ENCODE measurements at places on chromosomes 7 and 10. TPM values are rescaled to one million over a fixed set of nuclear protein-coding genes. Genes with fewer than 3 reads are reported as not detected.

- no peak for DNase-seq
Observed at GRCh38 chr7:47796347-47796746, 151.9 kb downstream of the PKD1L1 start.

- no peak for DNase-seq
Observed at GRCh38 chr7:2869981-2870380, 25.9 kb upstream of the GNA12 start.

DNA sequence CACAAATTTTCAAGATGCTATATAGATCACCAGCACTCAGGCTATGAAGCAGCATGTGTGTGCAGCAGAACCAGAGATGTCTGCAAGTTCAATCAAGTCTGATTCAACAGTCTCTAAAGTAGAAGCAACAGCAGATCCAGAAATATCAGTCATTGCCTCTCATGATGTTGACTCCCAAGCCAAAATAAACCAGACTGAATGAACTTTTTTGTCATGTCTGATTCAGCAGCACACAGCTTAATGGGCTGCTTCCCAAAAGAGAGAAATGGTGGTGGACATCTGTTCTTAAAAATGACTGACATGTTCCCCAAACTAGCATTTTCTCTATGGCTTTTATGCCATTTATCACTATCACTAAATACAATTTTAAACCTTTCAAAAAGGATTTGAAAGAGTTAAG, 53.8 kb downstream of the TMEM26 start:
- DNase-seq: no peak

The MYPN gene
- not detected for total RNA-seq

DNA sequence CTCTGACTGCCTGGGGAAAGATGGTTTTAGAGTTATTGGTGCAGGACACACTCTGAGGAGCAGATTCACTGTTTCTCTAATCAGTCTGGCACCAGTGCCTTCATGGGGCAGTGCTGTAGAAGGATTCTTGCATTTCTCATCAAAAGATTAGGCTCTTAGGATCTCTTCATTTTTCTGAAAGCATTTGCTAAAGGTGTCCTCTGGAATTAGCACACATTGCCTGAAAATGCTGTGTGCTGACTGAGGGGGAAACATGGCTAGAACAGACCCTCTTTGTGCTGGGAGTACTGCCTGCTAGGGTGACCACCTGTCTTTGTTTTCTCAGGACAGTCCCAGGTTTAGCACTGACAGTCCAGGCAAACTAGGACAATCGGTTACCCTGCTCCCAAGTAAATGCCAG, 301.0 kb downstream of the PTEN start:
- DNase-seq: no peak

The SLC39A12 gene
- not detected for total RNA-seq

- DNase-seq: no peak
Observed at GRCh38 chr10:76631884-76632766, 1005.5 kb downstream of the KCNMA1 start.

The CALD1 gene
- 1.0 TPM for total RNA-seq

GRCh38 chr7:53070883-53071282, 35.5 kb downstream of the POM121L12 start:
- DNase-seq: no peak

DNA sequence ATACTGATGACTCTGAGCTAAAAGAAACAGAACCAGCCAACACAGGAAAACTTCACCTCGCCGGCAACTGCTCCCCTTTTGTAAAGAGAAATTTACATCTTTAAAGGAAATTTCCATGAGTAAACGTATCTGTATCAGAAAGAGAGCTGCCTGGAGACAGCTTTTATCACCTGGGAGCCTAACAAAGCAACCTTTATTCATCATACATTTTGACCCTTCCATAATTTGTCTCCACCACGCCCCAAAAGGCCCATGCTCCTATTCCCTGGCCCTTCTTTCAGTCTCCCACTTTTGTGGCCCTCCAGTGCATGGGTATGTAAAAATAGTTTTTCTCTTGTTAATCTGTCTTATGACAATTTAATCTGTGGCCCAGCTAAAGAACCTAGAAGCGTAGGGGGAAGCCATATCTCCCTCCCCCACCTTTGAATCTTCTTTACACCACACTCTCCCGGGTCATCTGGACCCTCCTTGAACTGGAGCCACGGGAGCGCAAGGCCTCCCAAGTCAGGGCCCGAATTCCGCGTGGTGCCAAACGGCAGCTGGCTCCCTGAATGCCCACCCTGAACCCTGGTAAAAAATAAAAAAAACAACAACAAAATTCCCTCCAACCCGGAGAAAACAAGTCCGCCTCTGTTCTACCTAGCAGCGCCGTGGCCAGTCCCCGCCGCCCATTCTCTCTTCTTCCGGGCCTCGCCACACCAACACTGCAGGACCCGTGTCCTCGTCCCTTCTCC, 15.4 kb upstream of the FKBP9 start:
- no peak for DNase-seq

DNA sequence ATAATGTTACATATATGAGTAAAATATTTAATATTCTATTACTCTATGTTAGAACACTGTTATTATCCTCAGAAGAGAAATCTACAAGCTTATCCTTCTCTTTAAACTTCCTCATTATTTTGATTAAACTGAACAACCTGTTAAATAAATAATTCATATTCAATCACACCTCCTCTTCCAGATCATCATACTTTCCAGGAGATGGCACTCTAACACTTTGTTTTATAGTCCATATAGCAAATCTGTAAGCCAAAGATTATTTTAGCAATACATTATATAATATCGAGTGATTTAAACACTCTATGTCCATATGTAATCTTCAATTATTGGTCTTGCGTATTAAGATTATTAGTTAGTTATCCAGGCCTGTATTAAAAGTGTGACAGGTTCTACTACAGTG, 694.1 kb downstream of the ANKRD7 start:
- DNase-seq: no peak

- no peak for DNase-seq
Observed at GRCh38 chr10:131094527-131095312, 216.8 kb downstream of the TCERG1L start.

- DNase-seq: no peak
Observed at GRCh38 chr10:56028298-56029132, 332.5 kb downstream of the ZWINT start.

The ELMO1 gene
- 147 TPM for total RNA-seq

DNA sequence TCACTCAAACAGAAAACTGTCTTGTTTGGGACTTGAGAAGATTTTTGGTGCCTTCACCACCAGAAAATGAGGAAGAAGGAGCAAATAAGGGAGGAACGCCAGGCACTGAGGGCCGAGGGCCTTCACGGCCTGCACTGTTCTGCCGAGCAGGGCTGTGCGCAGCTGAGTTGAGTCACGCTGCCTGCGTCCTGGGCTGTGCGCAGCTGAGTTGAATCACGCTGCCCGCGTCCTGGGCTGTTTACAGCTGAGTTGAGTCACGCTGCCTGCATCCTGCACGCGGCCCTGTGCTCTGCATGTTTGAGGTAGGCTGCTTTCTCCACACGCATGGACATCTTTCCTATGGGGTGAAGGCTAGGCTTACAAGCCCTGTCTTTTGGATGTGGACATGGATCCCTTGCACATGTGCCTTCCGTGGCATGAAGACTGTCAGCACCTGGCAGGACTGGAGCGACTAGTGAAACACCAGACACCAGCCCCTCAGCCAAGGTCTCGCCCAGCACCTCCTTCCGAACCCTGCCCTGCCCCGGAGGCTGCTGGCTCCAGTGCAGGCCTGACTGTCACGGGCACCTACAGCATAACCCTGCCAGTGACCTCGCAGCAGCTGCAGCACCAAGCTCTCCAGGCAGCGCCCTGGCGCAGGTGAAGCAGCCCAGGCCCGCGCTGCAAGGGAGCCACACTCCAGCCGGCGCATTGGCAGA, 96.7 kb downstream of the HTR5A start:
- DNase-seq: no peak

The IKZF1 gene
- total RNA-seq: 350 TPM

- no peak for DNase-seq
Observed at GRCh38 chr7:138354066-138354465, 106.0 kb upstream of the TRIM24 start.

The SNCG gene
- total RNA-seq: not detected

GRCh38 chr7:159070431-159071148, 74.1 kb downstream of the VIPR2 start:
- DNase-seq: peak; percentile 52

The GIMAP7 gene
- 100 TPM for total RNA-seq

GRCh38 chr7:43372676-43373355, 210.1 kb upstream of the STK17A start:
- no peak for DNase-seq

- DNase-seq: no peak
Observed at GRCh38 chr7:156034397-156034796, 222.1 kb upstream of the SHH start.

- DNase-seq: no peak
Observed at GRCh38 chr10:129114588-129114987, 352.5 kb upstream of the MGMT start.

The INMT gene
- not detected for total RNA-seq

- no peak for DNase-seq
Observed at GRCh38 chr7:37349979-37350590, 98.6 kb downstream of the ELMO1 start.

GRCh38 chr10:133100186-133100585, 12.5 kb downstream of the ADGRA1 start:
- DNase-seq: no peak

The CYREN gene
- 33.8 TPM for total RNA-seq

The HOXA9 gene
- 4.6 TPM for total RNA-seq

- DNase-seq: no peak
Observed at GRCh38 chr7:47458057-47458456, 123.9 kb downstream of the TNS3 start.

The CDH23 gene
- 1.2 TPM for total RNA-seq

- no peak for DNase-seq
Observed at GRCh38 chr7:79719216-79719615, 265.7 kb upstream of the MAGI2 start.

- DNase-seq: no peak
Observed at GRCh38 chr10:132361581-132362101, 29.6 kb downstream of the LRRC27 start.

The POU6F2 gene
- not detected for total RNA-seq

DNA sequence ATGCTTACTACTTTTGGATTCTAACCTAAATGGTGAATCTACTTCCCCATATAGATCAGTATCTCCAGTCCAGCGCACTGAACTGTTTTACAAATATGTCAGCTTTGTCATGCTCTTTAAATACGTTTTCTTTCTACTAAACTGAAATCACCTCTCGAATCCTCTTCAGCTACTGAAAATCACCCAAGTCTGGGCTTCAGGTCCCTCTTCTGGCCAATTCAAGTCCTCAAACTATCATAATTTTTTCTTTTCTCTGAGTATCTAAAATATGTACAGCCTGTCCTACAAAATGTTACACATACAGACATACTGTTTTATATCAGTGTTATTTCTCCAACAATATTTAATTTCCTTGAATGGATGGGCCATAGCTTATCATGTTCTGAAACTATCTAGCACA, 84.2 kb downstream of the CACNA2D1 start:
- DNase-seq: no peak

- no peak for DNase-seq
Observed at GRCh38 chr7:152984421-152984820, 224.9 kb downstream of the ACTR3B start.

DNA sequence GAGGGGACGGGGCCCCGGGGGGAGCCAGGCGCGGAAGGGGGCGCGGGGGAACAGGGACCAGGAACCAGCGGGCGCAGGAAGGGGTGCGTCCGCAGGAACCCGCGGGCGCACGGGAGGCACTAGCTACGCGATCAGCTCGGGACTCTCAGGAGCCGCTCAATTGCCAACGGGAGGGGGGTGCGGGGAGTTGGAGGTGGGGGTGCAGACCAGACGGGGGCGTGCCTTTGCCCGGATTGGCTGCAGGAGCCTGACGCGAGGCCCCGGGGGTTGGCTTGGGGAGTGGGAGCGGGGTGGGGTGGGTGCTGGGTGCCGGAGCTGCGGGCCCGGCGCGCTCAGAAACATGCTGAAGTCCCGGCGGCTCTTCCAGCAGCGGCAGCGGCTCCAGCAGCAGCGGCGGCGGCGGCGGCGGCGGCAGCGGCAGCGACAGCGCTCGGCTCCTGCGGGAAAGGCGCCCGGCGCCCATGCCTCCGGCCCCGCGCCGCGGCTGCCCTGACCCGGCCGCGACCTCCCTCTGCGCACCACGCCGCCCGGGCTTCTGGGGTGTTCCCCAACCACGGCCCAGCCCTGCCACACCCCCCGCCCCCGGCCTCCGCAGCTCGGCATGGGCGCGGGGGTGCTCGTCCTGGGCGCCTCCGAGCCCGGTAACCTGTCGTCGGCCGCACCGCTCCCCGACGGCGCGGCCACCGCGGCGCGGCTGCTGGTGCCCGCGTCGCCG, at the start of gene ADRB1:
ADRB1 (plus strand) TSS at position 335 of the 715 bp plus-strand sequence; CDS start at position 602, 267 bp downstream.
- peak; percentile 58 for DNase-seq

DNA sequence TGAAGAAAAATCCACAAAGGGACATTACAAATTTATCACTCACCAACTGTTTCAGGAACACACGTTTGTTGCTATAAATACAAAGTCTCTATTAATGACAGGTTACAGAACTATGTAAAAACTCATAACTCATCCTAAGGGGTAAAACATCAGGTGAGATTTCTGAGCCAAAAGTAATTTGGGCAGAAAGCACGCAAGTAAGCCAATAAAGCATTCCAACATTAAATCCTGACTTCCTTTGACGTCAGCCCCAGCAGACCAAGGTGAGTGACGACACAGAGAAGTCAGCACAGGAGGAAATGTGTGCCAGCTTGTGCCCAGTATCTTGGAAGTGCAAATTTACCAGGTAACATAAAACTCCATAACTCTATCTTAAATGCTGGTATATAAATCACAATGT, 45.7 kb downstream of the IMMP2L start:
- DNase-seq: no peak

DNA sequence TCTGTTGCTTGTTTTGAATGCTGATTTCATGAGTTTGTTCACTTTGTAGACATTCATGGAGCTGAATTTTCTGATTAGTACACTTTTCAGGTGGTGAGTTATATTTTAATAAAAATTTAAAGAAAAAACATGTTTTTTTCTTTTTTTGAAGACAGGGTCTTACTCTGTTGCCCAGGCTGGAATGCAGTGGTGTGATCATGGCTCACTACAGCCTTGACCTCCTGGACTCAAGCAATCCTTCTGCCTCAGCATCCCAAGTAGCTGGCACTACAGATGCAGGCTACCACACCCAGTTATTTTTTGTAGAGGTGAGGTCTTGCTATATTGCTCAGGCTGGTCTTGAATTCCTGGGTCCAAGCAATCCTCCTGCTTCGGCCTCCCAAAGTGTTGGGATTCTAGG, 23.7 kb downstream of the PDZD8 start:
- DNase-seq: no peak

DNA sequence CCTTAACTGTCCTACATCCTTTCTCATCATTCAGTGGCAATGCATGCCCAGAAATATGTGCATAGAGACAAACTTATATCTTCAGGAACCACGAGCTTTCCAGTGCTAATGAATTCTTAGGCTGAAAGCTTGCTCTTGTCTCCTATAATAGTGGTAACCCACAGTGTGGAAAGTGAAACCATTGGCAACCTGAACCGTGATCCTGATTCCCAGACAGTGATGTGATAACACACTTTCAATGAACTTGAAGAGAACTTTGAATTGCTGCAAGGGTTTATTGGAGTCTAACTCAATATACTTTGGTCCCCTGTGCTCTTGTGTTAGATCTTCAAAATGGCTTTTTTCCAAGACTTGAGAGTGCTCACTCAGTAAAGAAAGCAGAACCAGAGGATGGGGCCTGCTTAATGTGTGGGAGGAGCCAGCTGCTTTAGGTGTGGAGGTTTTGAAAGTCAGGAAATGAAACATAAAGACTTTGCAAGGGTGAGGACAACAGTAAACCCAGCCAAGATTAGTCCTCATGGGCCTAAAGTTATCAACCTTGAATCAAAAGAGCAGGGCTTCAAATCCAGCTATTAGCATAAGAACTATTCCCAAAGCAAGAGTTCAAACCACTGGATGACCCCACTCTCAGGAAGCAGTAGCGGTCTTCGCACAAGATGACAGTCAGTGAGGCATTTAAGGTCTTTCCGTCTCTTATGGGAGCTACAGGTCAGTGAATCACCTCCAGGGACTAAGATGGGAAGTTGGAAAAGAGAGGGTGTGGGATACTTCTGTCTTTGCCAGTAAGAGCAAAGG, 332.4 kb upstream of the NRP1 start:
- no peak for DNase-seq

Measured in natural killer cell (primary cell).